ENCODE measurements at places on chromosomes 3 and 15.

DNA sequence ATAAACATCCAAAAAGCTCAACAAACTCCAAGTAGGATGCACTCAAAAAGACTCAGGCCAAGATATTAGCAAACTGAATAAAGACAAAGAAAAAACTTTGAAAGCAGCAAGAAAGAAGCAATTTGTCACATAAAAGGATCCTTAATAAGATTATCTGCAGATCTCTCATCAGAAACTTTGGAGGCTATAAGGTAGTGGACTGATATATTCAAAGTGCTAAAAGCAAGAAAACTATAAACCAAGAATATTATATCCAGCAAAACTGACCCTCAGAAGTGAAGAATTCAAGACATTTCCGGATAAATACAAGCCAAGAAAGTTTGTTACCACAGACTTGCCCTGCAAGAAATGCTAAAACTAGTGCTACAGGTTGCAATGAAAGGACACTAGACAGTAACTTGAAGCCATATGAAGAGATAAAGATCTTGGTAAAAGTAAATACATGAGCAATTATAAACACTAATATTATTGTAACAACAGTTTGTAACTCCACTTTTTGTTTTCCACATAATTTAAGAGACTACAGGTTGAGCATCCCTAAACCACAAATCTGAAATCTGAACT, 23.6 kb downstream of the C3orf33 start:
- no peak for DNase-seq

GRCh38 chr3:177771780-177772179, 574.5 kb upstream of the TBL1XR1 start:
- DNase-seq: no peak

DNA sequence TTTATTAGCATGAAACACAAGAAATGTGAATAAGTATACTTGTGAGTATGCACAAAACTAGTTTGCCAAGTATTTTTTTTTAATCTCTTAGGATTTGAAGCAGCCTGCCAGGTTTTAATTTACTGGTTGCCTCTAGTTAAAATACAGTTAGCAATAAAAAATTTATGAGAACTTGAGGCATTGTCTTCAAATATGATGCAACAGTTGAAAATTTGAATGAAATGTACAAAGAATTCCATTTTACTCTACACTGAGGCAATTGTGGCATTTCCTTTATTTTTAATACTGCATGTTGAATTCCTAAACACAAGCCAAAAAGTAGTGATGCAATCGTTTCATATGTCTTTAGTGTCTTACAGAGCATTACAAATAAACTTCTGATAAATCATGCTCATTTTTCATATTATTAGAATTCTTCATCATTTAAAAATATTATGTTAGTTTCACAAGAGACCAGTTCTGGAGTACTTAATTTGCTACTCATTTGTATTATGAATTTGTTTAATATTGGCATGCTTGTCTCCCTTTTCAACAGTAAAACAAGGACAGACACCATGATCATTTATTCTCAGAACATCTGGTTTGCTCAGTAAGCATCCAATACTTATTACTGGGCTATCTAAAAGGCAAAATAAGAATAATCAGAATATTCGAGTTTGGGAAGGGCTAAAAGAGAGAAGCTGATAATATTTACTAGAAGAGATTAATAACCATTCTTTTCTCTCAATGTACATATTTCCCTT, 124.8 kb upstream of the PTX3 start:
- no peak for DNase-seq

GRCh38 chr3:133268726-133269134, 131.1 kb upstream of the BFSP2 start:
- no peak for DNase-seq

DNA sequence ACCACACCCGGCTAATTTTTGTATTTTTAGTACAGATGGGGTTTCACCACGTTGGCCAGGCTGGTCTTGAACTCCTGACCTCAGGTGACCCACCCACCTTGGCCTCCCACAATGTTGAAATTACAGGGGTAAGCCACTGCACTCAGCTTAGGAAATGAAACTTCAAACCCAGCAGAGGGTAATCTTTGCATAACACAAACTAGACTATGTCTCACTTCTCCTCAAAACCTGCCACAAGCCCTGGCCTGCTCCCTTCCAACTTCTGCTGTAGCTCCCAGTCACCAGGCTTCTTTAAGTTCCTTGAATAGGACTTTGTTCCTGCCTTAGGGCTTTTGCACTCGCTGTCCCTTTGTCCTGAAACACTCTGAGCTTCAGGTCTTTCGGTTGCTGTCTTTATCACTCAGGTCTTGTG, 39.2 kb upstream of the SEMA4B start:
- no peak for DNase-seq

Data from activated CD4-positive, CD25-positive, alpha-beta regulatory T cell treated with anti-CD3 and anti-CD28 coated beads, Interleukin-2, amount 50 U/mL, for 72 hours (primary cell).